ENCODE measurements at places on chromosomes 1 and 21.

DNA sequence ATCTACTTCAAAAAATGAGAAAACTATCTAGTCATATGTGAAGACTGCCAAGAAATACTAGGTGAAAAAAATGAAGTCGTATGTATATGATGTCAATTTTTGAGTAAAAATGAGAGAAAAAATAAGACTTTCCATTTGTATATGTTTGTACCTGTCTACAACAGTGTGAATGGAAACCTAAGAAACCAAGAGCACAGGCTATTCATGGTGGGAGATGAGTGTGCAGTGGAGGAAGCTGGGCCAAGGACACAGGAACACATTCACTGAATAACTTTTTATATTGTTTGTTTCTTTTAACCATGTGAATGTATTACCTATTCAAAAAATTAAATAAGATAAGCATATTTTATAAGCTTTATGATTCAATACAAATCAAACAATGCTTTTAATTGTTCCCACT, 67.0 kb downstream of the ERO1B start:
- H3K4me1 ChIP-seq = no peaks in the 10 kb centered on the region
- H3K27ac ChIP-seq = no peak overlapping the region
- no peak overlapping the region for H3K4me3 ChIP-seq
- no peaks in the 10 kb centered on the region for H3K27me3 ChIP-seq

- no peak for DNase-seq
- no peaks in the 10 kb centered on the region for H3K4me1 ChIP-seq
- no peaks in the 10 kb centered on the region for H3K36me3 ChIP-seq
- no peaks in the 10 kb centered on the region for H3K27me3 ChIP-seq
- H3K27ac ChIP-seq = no peak overlapping the region
Observed at GRCh38 chr1:64940025-64940424, 26.3 kb downstream of the JAK1 start.

DNA sequence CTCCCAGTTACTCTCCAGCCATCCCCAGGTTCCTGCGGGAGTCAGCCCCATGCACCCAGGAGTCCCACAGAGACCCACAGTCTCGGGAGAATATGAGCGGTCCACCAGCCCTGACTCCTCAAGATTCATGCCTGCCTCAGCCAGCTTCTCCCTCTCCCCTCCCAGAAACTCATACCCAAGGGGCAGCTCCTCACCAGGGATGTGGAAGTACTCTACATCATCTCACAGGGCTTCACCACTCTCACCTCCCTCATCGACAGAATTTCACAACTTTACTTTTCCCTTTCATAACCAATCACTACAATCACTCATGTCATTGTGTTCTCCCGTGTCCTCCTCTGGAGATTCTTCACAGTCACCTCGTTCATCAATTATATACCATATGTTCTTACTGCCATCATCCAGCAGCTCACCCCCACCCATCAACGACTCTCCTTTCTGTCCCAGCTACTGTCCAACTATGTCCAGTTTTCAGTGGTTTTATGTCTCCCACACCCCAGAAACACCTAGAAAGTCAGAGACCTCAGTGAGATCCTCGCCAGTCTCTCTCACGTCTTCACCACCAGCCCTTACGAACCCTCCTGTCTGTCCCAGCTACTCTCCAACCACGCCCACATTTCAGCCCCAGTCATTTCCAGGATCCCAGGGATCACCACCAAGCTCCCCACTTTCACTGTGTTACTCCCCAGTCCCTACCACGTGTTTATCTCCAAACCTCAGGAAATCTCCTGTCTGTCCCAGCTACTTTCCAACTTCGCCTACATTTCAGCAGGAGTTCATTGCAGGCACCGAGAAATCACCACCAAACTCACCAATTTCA, 1530.1 kb upstream of the TPTE start:
- no peak for DNase-seq
- H3K36me3 ChIP-seq = no peaks in the 10 kb centered on the region
- no peaks in the 10 kb centered on the region for H3K4me1 ChIP-seq
- no peak overlapping the region for H3K4me3 ChIP-seq
- no peaks in the 10 kb centered on the region for H3K27me3 ChIP-seq

GRCh38 chr1:29984166-29984861, 739.1 kb downstream of the MATN1 start:
- H3K4me3 ChIP-seq = no peak overlapping the region
- no peaks in the 10 kb centered on the region for H3K36me3 ChIP-seq
- no peak overlapping the region for H3K27ac ChIP-seq
- DNase-seq = no peak
- no peaks in the 10 kb centered on the region for H3K27me3 ChIP-seq

All from prostate gland (tissue), 2 donors.